Activated CD8-positive, alpha-beta T cell treated with anti-CD3 and anti-CD28 coated beads, Interleukin-2, amount 10 ng/mL, durations not matched to agents 7 days and 5 days (primary cell): ENCODE measurements at places on chromosomes 4 and X. TPM values are rescaled to one million over a fixed set of nuclear protein-coding genes. Genes with fewer than 3 reads are reported as not detected.

The RIBC1 gene
- 1.1 TPM for total RNA-seq

DNA sequence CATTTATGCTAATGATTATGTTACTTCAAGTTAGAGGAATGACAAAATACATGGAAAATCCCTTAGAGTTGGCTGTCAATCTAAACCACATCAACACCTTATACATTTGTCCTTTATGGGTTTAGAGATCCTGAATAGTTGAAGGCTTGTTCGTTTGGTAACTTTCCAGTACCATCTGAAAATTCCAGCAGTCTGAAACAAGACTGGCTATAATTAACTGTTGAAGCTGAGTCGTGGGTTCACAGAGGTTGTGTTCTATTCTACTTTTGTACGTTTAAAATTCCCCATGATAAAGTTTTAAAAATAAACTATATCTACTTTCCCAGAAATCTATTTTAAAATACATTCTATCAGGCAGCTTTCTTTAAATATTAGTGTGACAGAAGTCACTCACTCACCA lies 73.0 kb downstream of the USP46 start:
- no peak for DNase-seq

DNA sequence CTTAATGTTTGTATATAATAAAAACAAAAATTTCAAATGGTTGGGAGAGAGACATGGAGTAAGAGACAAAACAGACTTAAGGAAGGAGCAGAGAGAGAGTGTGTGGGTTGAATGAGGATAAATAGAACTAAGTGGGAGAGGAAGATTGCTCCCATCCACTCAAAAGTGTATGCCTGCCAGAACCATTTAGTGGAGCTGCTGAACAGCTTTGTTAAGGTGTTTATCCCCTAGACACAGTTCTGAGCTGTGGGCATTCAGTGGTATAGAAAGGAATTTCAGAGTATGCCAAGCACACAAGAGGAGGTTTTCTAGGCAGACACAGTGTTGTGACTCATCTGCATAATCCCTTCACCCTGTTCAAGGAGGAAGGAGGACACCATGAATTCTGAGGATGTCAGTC lies 508.6 kb upstream of the EPHA5 start:
- DNase-seq, result no peak

GRCh38 chr4:106996490-106996889 lies 39.6 kb downstream of the DKK2 start:
- DNase-seq, result no peak

DNA sequence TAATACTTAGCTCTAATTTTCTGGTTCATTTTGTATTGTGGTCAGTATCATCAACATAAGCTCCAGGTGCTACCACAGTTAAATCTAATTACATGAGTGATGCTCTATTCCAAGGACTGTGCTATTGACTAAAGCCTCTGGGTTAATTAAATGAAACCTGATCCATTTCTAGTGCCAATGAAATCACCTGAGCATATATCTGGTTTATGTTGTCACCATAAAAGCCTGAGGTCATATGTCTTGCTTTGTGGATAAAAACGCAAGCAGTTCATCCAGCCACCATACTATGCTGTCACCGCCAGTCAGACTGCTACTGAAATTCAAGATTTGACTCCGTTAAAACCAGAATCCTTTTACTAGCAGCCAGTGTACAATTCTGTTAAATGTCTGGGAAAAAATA lies 64.2 kb upstream of the ZNF518B start:
- no peak for DNase-seq

DNA sequence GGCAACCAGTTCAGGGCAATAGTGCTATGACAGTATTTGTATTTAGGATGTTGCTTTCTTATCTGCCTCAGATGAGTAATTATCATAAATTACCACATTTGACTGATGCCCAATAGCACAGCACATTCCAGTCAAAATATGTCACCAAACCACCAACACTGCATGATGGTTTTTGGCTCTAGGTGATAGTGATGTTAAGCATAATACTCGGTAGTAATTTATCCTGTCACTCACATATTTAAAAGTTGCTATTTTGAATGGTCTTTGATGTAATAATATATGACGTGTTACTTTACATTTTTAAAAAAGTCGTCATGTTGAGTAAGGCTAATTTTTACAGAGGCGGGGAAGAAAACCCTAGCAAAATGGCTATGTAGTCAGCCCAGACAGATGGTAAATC lies 42.5 kb downstream of the UNC5C start:
- DNase-seq, result no peak

DNA sequence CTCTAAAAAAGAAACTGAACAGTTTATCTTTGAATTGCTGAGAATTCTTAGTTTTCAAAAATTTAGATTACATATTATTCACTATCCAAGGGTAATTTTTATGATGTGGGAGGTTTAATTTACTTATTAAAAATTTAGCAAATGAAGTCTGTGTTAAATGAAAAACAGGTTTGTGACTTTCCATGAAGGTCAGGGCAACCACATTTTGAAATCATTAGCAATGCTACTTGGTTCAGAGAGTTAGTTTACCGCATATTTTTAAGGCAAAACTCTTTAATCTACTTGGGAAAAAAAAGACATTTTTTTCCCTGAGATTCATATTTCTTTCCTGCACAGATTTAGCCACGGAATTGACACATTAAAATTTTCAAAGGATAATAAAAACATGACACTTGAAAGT lies 37.3 kb upstream of the PRSS12 start:
- DNase-seq, result no peak

DNA sequence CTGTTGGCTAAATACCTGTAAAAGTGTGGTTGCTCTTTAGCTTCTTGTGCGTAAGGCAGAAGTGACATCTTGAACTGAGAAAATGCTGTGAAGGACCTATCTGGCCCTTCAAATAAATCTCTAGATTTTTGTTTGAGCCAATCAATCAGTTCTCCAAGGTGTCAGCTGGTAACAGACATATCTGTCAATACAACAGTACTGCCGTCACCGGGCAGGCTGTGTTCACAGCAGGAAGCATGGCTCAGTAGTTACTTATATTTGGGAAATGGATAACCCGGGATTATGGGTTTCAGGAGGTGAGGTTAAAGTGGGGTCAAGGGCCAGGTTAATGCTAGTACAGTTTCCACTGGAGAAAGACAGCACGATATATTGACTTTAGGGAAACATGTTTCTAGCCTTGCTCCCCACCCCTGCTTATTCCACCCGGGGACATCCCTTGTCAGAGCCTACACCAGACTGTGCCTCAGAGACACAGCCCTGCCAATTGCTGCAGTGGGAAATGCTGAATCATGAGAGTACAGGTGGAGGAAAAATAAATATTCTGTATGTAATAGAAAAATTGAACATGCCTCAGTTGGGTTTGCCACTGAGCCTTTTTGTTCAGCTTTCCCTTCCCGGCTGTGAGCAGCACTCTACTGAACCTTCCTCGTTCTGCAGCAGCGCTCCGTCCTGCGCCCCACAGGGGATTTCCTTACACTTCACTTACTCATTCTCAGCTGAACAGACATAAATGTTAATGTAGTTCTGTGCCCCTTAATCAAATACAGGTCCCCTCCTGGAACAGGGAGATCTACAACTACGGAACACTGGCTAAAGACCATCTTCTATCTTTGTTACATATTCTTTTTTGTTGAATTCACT lies 121.1 kb downstream of the MGST2 start:
- DNase-seq, result no peak
